ENCODE measurements at places on chromosomes 6 and 20.

- DNase-seq = no peak
Measured at GRCh38 chr20:37987602-37988290, 45.5 kb downstream of the TTI1 start.

- DNase-seq = peak; percentile 93
Measured at GRCh38 chr6:41560431-41561192, 14.4 kb downstream of the FOXP4 start.

- DNase-seq = no peak
Measured at GRCh38 chr6:46216879-46217278, 46.1 kb upstream of the ENPP5 start.

DNA sequence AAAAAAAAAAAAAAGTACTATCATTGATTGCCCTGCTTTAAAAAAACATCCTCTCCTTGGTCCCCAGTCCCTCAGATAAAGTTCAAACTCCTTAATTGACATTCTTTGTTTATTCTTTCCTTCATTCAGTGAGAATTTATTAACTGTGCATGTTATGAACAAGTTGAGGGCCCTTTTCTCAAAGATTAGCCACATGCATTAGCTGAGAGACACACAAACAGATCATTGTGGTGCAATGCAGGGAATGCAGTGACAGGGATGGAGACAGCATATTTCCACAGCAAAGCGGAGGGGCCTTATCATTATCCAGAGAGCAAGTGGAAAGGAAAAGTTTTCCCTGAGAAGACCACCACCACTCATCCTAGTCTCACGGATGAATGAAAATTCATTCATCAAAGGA lies 21.9 kb upstream of the IPCEF1 start:
- no peak for DNase-seq

GRCh38 chr6:96381246-96381645 lies 140.4 kb upstream of the UFL1 start:
- no peak for DNase-seq

DNA sequence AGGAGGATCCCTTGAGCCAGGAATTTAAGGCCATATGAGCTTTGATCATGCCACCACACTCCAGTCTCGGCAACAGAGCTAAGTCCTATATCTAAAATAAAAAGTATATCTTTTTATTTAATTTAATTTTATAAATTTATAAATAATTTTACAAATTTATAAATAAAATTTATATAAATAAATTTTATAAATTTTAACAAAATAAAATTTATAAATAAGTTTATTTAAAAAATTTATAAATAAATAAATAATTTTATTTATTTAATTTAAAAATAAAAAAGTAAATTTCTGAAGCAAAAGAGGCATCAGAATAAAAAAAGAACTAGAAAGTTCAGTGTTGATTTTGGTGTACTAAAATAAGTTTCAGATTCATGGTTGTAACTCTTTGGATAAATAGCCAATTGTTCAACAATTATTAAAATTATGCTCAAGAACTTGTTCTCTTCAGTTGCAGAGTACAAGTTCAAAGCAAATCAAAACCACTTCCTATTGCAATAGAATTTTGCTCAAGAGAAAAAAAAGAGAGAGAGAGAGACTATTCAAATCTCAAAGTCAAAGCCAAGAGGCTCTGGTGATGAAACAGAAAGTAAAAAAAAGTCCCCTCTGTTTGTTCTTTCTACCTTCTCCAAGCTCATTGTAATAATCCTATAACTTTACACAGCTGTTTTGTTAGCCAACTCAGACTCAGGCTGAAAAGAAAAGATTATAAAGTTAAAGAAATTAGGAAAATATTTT lies 547.5 kb upstream of the ADGRB3 start:
- DNase-seq = peak; percentile 12

- DNase-seq = no peak
Measured at GRCh38 chr20:14210146-14210545, 127.3 kb downstream of the FLRT3 start.

- no peak for DNase-seq
Measured at GRCh38 chr6:87721311-87721710, 19.3 kb upstream of the AKIRIN2 start.

DNA sequence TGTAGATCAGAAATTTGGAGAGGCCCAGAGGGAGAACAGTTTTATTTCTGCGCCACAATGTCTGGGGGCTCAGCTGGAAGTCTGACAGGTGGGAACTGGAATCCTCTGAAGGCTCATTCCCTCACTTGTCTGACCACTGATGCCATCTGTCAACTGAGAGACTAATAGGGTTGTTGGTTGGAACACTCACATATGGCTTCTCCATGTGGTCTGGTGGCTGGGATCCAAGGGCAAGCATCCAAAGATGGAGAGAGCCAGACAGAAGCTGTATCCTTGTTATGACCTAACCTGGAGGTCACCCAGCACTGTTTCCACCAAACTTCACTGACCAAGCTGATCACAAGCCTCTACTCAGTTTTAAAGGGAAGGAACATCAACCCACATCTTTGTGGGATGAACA lies 117.9 kb upstream of the AKAP12 start:
- DNase-seq = no peak

DNA sequence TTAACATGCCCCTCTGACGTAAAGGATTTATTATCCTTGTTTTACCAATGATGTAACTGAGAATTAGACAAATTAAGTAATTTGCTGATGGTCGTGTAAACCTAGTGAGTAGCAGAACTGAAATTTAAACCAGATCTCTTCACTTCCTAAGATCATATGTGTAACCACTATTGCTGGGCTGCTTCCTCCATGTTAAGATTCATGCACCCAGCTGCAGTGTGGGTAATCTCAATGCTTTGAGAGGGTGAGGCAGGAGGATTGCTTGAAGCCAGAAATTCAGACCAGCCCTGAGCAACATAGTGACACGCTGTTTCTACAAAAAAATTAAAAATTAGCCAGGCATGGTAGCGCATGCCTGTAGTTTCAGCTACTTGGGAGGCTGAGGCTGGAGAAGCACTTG lies 97.9 kb downstream of the L3MBTL3 start:
- no peak for DNase-seq

- DNase-seq = no peak
Measured at GRCh38 chr20:57973886-57974285, 254.6 kb downstream of the ANKRD60 start.

GRCh38 chr20:63317061-63317460 lies 24.1 kb downstream of the COL20A1 start:
- no peak for DNase-seq

DNA sequence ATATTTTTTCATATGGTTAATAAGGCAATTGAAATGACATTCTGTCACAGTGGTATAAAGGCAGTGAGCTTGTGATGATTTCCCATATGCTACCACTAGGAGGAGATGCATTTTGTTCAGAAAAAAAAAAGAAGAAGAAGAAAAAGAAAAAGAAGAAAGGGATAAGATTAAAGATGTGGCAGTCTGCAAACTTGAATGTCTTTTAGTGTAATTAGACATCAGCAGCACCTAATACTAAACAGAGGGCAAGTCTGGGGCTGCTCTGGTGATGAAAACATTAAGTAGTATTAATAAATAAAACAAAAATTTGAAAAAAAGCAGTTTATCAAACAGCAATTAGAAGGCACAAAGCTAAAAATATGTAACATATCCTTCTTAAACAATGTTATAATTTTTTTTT lies 95.4 kb upstream of the DEFB112 start:
- DNase-seq = no peak

DNA sequence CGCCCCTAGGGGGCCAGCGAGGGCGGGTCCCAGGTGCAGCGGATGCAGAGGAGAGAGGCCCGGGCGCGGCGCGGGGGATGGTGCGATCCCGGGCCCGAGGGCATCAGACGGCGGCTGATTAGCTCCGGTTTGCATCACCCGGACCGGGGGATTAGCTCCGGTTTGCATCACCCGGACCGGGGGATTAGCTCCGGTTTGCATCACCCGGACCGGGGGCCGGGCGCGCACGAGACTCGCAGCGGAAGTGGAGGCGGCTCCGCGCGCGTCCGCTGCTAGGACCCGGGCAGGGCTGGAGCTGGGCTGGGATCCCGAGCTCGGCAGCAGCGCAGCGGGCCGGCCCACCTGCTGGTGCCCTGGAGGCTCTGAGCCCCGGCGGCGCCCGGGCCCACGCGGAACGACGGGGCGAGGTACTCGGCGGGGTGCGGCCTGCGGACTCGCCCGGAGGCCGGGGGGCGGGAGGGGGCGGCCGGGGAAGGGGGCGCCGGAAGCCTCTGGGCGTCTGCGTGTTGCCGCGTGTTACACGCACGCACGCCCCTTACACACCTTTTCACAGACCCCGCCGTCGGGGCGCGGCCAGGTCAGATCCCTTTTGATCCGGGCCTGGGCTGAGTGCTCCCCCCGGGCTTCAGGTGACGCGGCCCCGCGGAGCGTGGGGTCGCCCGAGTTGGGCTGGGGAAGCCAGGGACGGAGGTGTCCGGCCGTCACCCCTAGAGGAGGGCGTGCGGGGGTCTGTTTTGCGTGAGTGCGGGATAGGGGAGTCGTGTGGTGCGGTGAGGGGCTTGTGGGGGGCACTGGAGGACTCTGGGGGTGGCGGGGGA lies 412 bp downstream of the TRIB3 start:
- DNase-seq = peak; percentile 76
